ENCODE measurements at places on chromosomes 3 and 15.

GRCh38 chr3:27431116-27431515, 53.1 kb downstream of the SLC4A7 start:
- no peak for DNase-seq

DNA sequence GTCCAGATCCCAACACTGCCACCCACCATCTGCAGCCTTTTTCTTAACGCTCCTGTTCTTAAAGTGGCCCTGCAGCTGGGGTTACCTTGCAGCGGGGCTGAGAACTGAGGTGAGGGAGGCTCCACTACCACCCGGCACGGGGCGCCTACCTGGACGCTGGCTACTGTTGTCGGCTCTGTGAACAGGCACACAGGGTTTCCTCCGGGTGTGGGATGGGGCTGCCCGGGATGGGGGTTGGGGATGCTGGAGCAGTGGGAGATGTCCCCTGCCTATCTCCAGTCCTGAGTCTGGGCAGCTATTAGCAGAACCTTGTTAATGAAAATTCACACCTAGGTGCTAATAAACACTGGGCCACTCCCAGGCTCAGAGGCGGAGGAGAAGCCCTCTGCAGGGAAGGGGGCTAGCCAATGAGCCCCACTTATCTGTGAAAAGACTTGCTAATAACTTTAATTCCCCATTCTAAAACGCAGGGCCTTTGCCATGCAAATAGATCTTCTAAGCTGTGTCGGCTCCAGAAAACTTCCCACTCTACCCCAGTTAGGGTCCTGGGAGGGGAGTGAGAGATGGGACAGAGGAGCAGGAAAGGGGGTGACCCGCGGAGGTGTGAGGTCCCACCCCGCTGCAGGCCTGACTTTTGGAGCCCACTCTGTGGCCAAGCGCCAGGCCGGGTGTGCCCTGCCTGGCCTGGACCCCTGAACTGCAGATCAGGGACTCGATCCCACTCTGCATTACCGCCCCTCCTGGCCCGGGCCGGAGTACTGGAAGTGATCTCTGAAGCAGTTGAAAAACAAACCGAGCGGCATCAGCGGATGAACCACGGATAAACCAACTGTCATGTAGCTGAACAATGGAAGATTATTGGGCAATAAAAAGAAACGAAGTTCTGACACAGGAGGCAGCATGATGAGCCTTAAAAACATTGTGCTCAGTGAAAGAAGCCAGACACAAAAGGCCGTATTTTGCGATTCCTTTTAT, 3.1 kb downstream of the MESP1 start:
- no peak for DNase-seq

GRCh38 chr3:23667536-23668429, 138.0 kb upstream of the UBE2E1 start:
- no peak for DNase-seq

GRCh38 chr3:170424879-170425278, 6.2 kb downstream of the CLDN11 start:
- no peak for DNase-seq

GRCh38 chr3:139824864-139825263, 110.1 kb upstream of the CLSTN2 start:
- no peak for DNase-seq

DNA sequence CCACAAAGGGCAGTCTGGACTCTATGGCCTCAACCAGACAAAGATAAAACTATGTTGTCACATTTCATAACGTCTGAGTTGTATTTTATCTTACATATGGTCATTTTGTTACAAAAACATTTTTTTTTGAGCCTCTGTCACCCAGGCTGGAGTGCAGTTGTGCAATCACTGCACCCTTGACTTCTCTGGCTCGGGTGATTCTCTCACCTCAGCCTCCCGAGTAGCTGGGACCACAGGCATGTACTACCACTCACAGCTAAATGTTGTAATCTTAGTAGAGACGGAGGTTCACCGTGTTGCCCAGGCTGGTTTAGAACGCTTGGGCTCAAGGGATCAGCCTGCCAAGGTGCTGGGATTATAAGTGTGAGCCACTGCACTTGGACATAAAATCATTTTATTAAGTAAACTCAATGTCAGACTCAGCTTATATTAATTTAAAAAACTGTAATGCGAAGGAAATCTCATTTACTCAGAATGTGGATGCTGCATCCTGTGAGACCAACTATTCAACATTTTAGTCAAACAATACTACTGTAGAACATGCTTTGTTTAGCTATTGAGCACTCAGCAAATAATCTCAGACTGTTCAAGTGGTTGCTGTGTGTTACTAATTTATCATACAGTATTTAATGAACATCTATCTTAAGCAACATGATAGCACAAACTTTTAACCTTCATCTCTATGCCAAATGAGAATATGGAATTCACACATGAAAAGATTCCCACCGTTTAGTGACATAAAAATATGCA, 209.2 kb downstream of the TBL1XR1 start:
- DNase-seq, result no peak

- no peak for DNase-seq
Observed at GRCh38 chr15:28987337-28987736, 101.6 kb downstream of the APBA2 start.

GRCh38 chr3:183281126-183281797, 28.2 kb downstream of the B3GNT5 start:
- DNase-seq, result no peak

DNA sequence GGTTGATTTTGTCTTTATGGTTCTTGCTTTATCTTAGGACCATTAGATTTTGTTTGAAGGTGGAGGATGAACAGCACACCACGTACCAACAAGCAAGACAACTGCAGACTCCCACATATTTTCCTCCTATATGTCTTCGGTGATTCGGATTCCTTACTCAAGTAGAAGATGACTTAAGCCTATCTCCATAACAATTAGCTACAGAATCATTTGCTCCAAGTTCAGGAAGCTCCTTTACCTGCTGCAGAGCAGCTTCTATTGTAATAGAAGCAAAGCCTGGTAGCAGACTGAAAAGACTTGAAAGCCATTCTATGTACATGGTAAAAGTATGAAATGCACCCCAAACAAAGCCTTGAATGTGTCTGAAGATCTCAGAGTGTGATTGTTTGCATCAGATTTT, 229.0 kb downstream of the SOX2 start:
- DNase-seq, result no peak

DNA sequence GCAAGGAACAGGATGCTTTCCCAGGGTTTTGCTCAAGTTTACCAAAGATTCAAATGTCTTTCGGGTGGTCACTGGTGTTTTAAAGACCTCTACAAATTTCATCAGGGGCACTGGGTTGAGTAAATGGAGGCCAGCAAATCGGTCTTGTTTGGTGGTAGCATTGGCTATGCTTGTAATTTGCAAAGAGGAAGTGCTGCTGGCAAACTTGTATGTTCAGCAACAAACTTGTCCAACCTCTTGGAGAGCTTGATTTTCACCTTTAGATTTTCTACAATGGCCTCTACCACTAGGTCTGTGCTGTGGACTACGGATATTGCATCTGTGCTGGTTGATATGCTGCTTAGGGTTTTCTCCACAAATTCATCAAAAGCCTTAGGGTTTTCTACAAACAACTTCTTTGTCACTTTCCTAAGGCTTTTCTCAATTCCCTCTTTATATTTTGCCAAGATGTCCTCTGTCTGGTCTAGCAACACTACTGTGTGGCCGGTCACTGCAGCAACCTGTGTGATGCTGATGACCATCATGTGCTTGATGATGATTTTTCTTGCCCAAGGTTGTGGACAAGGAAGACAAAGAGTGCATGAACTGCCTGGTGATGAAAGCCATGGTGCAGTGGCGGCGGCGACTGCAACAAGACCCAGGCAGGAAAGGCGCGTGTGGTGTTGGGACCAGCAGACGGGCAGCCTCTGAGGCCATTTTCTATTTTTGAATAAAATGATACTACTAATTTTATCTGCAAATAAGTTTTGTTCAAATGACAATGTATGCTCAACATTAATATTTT, 50.8 kb downstream of the RFX7 start:
- DNase-seq, result no peak

DNA sequence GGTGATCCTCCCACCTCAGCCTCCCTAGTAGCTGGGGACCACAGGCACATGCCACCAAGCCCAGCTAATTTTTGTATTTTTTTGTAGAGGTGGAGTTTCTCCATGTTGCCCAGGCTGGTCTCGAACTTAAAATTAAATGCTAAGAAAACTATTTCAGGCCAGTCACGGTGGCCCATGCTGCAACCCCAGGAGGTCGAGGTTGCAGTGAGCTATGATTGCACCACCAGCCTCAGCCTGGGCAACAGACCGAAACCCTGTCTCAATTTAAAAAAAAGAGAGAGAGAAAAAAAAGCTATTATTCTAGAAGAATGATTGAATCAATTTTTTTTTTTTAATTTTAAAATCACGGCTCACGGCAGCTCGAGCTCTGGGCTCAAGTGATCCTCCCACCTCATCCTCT, 4.7 kb downstream of the SLC51A start:
- DNase-seq, result no peak

GRCh38 chr3:156304406-156304805, 184.0 kb downstream of the KCNAB1 start:
- DNase-seq, result no peak

DNA sequence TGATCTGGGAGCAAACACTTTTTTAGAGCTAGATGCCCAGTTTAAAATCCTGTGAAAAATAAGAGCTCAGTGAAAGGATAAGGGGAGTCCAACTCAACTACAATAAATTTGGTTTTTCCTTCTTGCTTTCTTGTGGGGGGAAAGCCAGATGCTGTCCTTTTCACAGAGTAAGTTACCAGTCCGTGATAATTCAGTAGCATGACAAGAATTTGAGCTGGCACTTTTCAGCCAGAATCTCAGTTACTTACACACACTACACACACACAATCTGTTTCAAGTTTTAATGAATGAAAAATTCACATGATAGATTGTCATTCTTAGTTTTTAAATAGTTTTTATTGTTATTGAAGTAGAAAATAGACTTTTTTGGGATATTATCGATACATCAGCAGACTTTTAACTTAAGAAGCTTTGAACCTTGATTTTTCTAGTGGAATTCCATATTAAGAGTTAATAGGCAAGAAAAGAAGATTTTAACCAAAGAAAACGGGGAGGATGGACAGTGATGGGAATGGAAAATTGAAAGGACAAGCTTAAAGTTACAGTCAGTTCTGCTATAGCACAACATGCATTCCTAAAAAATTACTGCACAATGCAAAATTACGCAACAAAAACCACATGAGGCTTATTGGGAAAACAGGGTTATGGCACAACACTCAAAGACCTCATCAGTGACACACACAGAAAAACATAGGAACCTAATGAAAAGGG, 47.0 kb downstream of the PSMD6 start:
- no peak for DNase-seq

DNA sequence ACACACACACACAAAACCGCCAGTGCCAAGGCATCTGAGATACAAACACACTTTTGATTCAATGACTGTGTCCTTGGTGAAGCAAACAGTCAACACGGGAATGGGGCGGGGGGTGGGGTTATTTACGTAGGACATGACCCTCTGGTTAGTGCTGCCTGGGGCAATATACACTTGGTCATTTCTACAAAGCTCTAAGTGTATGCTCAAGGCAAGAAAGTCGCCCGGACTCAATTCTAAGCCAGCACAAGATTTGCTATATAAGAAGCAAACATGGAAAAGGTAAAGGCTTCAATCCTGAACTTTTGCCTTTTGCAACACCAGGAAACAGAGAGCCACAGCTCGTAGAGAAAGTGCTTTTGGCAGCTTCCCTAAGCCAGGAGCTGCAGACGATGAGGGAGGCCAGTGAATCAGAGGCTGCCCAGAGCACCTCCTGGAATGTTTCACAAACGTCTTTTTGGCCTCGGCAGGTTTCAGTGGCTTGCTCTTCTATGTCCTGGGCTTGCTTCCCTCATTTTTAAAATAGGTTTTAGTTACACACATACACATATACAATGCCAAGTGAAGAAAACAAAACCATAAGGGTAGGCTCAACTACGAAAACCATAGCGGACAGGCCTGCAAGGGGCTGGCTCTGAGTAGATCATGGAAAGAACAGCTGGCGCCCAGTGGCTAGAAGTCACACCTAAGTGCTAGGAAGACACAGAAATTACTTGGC, 73.6 kb downstream of the TM4SF4 start:
- no peak for DNase-seq

DNA sequence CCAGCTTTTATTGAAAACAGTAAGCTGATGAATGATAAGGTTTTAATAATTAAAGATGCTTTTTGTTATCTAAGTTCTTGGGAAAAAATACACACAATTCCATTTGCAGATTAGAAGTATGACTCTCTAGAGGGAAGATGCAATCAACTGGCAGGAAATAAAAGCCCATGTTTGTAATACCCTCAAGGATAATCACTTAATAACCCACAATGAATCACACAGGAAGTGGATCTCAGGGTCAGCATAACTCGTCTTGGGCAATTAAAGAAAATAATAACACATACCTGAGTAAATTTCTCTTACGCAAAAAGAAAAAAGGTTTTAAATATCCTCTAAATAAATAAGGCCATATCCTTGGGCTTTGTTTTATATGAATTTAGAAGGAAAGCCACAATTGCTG, 9.4 kb upstream of the EID1 start:
- no peak for DNase-seq

DNA sequence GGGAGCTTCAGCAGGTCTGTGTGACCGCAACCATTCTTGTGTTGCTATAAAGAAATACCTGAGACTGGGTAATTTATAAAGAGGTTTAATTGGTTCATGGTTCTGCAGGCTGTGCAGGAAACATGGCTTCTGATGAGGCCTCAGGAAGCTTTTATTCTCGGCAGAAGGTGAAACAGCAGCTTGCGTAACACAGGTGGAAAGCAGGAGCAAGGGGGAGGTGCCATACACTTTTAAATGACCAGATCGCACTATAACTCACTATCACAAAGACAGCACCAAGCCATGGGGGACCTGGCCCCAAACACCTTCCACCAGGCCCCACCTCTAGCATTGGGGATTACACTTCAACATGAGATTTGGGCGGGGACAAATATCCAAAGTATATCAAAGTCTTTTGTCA, 8.3 kb upstream of the CIB2 start:
- DNase-seq, result no peak

DNA sequence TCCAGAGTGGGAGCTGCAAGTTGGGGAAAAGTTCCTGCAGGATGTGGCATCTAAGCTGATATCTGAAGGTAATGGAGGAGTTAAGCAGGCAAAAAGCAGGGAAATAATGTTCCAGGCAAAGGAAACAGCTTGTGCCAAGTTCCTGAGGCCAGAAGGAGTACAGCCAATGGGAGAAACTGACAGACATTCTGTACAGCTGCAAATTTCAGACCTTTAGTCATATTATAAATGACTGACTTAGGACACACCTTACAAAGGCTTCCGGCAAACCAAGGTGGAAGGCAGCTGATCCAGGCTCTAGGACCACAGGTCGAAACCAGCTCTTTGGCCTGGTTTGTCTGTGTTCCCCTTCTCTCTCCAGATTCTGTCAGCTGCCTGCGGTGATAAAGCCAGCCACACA, 9.3 kb downstream of the WWTR1 start:
- no peak for DNase-seq

- DNase-seq, result no peak
Observed at GRCh38 chr3:25547103-25547502, 117.6 kb downstream of the TOP2B start.

GRCh38 chr3:117856354-117856753, 1146.8 kb downstream of the TUSC7 start:
- DNase-seq, result no peak

DNA sequence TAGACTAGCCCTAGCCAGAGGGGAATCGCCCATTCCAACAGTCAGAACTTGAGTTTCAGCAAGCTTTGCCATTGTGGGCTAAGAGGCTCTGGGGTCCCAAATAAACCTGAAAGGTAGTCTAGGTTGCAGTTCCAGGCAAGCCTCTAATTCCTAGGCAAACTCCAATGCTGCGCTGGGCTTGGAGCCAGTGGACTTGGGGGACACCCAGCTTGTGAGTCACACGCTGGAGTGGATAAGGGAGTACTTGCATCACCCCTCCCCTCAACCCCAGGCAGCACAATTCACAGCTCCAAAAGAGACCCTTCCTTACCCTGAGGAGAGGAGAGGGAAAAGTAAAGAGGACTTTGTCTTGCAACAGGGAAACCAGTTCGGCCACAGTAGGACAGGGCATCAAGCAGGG, 105.2 kb upstream of the DPPA4 start:
- no peak for DNase-seq
